ENCODE measurements at places on chromosomes 11 and 22.

GRCh38 chr11:69674267-69674885 lies 777 bp downstream of the LTO1 start:
- DNase-seq = no peak

- DNase-seq = no peak
Measured at GRCh38 chr11:69442012-69442806, 39.3 kb upstream of the LINC01488 start.

- DNase-seq = no peak
Measured at GRCh38 chr22:26892166-26893041, 235.0 kb downstream of the MIAT start.

GRCh38 chr22:36546092-36546804 lies 17.3 kb upstream of the EIF3D start:
- DNase-seq = peak; percentile 24

GRCh38 chr11:72308226-72309073 lies 64.5 kb upstream of the PHOX2A start:
- DNase-seq = no peak

- no peak for DNase-seq
Measured at GRCh38 chr22:44882226-44882905, 127.4 kb downstream of the PHF21B start.

DNA sequence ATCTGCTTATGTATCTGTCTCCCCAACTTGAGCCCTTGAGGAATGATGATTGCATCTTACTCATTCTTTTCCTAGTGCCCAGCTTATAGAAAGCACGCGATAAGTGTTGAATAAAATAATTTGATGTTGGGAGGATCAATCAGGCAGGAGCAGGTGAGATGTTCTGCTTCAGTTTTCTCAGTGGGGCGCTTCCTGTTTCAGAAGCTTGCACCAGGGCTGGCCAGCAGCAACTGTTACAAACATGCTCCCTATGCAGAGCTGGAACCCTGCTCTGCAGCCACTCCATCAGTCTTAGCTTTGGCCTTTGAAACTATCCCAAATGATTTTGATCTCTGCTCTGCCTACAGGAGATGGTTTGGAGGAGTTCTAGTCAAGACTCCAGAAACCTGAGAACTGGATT lies 3.9 kb downstream of the ENDOD1 start:
- no peak for DNase-seq

DNA sequence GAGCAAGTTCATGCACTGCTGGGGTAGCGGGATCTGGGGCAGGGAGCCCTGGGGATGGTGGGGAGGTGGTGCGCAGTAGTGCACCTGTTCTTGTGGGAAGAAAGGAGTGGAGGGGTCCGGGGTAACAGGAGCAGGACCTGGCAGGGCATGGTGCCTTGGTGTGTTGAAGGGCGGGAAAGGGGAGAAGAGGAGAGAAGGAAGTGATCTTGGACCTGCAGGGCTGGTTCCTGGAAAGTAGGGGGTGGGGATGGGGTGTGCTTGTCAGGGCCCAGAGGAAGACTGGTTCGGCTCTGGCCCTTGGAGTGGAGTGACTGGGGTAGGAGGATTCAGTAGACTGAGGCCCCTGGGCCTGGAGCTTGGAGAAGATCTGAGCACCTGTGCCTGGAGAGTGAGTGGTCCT lies 10.9 kb upstream of the CAPN5 start:
- DNase-seq = no peak

DNA sequence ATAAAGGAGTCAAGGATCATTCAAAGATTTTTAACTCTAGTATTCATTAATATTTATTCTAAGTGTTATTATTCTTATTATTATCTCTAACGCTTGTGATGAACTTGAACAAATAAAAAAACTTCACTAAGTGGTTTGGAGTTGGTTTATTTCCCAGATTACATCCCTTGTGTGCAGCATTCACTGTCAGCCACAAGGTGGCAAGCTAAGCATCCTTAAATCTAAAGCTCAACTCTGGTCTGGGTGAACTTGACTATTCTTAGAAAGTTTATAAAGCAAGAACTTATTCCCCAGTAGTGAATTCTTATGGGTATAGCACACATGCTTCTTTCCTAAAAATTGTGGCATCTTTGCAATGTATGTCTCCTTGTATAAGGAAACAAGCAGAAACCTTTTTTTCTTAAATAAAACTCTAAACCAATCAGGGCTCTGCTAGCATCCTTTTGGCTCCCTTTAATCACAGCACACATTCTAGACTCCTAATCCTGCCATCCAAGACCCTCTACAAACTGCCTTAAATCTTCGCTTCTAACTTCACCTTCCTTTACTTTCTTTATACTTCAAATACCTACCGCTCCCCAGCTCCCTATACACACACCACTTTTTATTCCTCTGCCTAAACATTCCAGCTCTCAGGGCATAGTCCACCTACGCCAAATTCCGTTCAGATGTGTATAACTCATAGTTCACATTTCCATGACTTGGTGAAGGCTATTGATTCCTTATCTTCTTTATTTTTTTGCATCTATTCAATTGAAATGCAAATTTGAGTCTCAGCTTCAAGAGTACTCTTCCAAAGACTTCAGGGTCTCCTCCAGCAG lies 1068.8 kb downstream of the DLG2 start:
- no peak for DNase-seq

- DNase-seq = no peak
Measured at GRCh38 chr22:22933100-22933806, 45.6 kb downstream of the IGLL5 start.

DNA sequence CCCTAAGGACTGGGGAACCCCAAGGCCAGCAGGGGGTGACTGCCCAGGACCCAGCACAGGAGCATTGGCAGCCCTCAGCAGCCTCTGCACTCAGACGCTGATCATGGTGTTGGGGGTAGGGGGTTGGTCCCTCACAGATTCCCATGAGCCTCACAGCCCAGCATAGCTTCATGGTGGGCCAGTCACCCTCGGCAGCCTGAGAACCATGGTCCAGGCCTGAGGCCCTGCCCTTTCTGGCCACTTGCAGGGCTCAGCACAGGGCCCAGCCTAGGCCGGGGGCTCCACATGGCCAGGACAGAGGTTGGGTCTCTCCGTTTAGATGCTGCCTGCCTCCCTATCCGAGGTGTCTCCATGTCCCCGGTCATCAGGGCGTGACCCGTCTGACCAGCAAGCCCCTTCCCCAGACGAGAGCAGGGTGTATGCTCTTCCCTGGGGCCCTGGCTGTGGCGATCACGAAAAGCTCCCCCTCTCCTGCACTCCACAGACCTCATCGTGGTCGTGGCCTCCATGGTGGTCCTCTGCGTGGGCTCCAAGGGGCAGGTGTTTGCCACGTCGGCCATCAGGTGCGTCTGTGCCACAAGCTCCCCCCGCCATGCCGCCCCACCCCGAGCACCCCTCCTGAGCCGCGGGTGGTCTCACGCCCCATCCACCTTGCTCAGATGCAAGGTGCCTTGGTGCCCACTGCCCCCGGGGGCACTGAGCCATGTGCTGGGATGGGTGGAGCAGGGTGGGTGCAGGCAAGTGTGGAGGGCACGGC lies 126.2 kb downstream of the KCNQ1 start:
- DNase-seq = no peak
